Thymus (tissue), 14 donors: ENCODE measurements at places on chromosomes 12 and 14.

DNA sequence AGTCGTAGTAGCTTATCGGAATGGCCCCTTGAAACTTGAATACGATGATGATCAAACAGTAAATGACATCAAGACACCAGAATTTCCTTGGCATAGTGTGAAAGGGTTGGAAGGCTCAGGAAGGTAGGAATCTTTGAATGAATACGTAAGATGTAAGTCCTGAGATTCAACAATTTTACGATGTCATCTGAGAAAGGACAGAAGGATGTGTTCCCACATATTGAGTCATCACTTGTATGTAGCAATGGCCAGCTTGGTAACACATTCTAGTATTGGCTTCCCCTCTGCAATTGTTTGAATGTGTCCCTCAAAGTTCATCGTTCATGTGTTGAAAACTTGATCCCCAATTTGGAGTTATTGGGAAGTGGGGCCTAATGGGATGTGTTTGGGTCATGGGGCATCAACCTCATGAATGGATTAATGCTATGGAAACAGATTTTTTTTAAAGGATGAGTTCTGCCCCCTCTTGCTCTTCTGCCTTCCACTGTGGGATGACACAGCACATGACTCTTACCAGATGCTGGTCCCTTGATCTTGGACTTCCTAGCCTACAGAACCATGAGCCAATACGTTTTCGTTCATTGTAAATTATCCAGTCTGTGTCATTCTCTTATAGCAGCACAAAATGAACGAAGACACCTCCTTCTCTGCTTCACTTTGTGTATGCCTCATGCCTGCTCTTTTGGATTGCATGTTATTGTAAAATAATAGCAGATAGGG lies 284.6 kb downstream of the BCAT1 start:
- no peak for DNase-seq

- no peak for DNase-seq
Observed at GRCh38 chr14:103607822-103608221, 21.2 kb upstream of the KLC1 start.

GRCh38 chr12:51160814-51161459 lies 12.0 kb downstream of the TFCP2 start:
- DNase-seq, result no peak

- DNase-seq, result no peak
Observed at GRCh38 chr12:107014055-107014454, 27.1 kb upstream of the MTERF2 start.

DNA sequence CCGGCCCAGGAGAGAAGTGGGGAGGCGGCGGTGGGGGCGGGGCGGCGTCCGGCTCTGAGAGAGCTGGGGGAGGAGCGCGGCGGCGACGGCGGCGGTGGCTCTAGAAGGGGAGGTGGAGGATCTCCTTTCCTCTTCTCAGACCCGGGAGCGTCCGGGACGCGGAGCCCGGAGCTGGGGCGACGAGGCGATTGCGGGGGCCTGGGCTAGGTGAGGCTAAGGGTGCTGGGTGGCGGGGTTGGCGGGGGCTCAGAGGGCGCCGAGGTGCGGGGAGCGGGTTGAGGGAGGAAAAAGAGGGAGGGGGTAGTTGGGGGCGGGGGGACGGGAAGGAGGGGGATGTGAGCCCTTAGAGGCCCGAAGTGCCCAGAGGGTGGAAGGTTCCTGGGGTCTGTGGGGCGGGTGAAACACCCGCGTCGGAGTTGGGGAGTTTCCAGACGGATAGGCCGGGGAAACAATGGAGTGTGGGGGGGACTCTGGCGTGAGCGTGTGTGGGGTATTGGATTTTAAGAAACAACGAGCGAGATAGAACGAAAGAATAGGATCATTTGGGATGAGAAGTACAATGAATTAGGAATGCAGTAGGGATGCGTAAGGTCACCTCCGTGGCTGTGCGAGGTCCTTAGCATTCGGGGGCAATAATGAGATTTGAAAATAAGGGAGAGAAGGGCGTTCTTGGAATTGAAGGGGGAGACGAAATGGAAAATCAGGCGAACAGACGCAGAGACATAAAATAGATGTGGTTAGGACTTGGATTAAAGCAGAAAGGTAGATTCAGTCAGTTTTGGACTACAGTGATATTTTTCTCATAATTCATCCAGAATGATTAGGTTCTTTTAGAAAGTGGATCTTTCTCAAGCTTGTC lies at the start of gene SPATS2:
Gene SPATS2 (plus strand): TSS at position 82 of the 859 bp plus-strand sequence. CDS start 93,551 bp downstream, outside the sequence.
- DNase-seq, result no peak

DNA sequence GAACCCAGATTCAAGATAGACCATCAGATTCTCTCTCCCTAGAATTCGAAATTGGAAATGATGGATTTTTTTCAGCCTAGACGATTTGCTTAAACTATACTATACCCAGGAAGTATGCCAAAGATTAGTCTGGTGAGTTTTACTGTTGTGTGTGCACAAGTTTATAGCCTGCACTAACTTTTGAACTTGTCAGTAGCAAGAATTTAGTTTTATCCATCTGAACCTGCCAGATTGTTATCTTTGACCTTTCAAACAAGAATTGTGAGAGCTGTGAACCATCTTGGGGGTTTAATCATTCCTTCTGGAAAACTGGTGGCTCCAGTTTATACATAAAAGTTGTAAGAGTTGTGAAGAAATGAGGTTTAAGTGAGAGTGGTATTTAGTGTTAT lies 243.5 kb upstream of the DAAM1 start:
- DNase-seq, result no peak

- no peak for DNase-seq
Observed at GRCh38 chr14:84825481-84826251, 704.3 kb upstream of the FLRT2 start.

DNA sequence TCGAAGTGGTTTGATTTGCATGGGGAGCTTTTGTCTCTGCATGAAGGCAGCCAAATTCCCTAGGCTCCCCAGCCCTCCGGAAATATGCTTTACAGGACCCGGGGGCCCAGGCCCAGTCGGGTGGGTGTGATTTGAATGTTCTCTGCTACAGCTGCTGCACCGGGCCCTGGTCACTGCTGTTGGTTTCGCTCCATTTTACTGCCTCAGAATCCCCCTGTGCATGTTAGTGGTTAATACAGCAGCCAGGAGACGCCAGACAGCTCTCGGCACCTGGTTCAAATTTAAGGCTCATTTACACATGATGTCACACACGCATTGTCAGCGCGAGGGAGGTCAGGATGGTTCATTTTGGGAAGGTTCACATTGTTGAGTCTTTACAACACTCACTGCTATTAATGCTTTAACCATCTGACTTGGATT lies 99.6 kb downstream of the SLC38A6 start:
- no peak for DNase-seq

DNA sequence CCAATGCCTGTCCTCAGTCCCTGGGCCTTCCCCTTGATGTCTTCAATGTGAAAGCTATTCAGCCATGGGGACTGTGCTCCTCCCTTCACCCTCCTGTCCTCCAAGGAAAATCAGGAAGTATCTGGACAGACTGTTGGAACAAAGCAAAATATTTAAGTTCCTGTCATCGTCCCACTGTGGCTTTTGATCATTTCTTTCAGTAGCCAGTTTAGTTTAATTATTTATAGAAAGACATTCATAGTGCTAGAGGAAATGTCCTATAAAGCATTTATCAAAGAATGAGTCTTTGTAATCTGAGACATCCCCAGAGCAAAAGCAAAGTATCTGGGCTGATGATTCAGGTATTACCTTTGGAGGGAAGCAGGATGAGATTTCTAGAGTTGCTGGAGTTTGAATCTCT lies 254.1 kb downstream of the NRXN3 start:
- DNase-seq, result no peak

DNA sequence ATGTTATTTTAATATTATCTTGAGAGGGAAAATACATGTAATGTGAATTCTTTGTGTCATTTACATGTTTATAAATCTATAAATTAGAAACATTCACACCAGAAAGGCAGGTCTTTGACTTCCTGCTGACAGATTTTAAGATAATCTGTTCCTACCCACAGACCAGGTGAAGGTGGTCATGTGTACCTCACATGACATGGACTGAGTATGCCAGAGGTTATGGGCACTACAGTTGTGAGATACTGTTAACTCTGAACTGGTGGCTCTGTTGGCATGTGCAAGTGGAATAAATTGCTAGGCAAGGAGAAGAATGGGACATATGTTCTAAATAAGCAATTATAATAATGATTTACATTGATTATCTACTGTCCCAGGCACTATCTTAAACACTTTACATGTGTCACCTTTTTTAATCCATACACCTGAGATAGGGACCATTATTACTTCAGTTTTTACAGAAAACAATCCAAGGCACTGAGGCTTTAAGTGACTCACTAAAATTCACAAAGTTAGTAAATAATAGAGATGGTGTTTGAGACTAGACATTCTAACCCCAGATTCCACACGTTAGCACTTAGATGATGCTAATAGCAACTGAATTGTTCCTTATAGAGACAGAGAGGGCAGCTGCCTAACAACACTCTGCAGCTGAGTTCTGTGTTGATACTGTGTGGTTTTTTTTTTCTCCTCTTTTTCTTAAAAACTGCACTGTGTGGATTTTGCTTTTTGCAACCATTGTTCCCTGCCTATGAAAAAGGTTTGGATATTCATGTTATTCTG lies 23.8 kb downstream of the SLC16A7 start:
- no peak for DNase-seq

GRCh38 chr14:100840286-100841065 lies 14.6 kb downstream of the MEG3 start:
- DNase-seq, result no peak

GRCh38 chr14:61864329-61864898 lies 102.2 kb downstream of the SNAPC1 start:
- no peak for DNase-seq

- DNase-seq, result no peak
Observed at GRCh38 chr12:105677672-105678071, 347.2 kb downstream of the C12orf75 start.

GRCh38 chr14:105899071-105899641 lies 372.8 kb downstream of the TMEM121 start:
- DNase-seq, result no peak

- DNase-seq, result no peak
Observed at GRCh38 chr14:58104808-58105207, 47.2 kb downstream of the ARMH4 start.

DNA sequence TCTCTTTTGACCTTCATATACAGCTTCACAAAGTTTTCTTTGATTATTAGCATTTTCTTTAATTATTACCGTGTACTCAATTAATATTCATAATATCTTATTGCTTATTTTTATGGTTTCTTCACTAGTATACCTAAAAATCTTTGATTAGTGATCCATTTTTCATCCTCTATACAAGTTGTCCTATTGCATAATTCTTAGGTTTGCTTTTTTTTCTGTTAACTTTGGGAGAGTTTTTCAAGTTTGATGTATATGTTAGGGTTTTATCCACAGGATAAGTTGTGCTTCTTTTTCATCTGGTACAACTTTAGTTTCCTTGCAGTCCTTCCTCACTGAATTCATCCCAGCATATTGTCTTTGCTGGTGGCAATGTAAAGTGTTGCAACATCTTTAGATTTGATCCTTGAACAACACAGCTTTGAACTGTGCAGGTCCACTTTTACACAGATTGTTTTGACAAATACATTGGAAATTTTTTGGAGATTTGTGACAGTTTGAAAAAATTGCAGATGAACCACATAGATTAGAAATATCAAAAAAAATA lies 88.6 kb upstream of the NAV3 start:
- DNase-seq, result no peak

DNA sequence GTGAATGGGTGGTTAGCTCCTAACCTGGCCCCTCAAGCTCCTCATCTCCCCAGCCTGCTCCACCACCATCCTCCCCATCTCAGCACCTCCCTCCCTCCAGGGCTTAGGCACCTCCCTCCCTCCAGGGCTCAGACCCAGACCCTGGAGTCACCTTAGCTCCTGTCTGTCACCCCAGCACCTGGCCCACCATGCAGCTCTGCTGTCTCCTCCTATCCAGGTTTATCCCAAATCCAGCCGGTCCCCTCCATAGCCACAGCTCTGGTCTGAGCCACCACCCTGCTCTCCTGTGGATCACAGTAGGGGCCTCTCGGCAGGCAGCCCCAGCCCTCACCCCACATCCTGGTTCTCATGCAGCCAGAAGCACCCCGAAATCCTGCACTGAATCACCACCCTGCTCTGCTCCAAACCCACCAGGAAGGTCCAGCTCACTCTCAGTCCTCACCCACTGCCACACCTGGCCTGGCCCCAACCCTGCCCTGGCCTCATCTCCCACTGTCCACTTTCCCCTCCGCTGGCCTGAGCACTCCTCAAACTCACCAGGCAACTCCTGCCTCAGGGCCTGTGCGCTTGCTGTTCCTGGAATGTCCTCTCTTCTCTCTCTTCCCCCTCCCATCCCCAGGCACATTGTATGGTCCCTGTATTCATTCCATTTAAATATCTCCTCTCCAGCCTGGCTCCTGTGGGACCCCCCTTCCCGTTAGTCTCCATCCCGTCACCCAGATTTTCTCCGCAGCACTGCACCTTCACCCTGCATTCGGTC lies 62.6 kb downstream of the DIO3 start:
- DNase-seq, result no peak

DNA sequence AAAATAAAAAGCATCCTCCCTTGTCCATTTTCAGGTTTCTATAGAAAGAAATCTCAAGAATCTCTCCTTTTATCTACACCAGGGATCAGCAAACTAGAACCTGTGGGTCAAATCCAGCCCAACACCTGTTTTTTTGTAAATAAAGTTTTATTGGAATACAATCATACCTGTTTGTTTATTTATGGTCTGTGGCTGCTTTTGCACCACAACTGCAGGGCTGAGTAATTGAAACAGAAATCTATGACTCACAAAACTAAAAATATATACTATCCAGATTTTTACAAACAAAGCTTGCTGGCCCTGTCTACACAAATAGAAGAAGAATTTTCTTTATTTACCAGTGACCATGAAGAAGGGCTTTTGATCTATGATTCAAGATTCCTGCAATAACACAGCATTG lies 95.1 kb upstream of the COCH start:
- no peak for DNase-seq

DNA sequence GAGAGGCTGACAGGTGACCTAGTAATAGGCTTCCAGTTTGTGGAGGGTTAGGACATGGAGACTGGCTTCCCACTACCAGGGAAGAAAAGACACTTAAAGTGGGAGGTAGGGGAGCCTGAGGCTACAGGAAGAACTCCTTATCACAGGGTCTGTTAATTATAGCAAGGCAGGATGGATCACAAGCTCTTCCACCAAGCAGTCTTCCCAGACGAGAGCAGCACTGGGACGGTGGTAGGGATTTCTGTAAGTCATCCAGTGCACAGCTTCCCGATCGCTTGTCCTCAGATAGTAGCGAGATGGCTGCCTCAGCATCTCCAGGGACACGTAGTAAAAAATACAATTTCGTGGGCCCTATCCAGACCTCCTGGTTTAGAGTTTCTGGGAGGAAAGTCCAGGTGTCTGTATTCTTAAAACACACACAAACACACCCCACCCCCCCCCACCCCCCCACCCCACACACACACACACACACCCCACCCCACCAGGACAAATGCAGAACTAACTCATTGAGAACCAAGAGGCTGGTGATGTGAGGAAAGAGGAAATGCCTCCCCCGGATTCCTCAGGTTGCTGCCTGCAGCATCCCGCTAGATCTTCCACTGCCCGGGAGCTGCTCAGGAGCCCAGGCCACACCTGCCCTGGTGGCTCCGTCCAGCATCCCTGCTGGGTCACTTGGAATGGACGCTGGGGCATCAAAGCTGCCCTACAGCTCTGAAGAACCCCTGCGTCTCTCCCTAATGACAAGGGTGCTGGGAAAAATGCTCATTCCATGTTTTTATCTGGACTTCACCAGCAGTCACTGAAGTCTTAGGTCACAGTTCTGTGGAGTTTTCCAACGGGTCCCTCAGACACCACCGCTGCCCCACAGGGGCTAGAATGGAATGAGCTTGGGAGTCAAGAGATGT lies 307.2 kb downstream of the CACNA1C start:
- no peak for DNase-seq
